ENCODE measurements at places on chromosomes 2 and 18.

GRCh38 chr18:23921716-23922285 is 92.8 kb upstream of the TTC39C start:
- no peak for DNase-seq

DNA sequence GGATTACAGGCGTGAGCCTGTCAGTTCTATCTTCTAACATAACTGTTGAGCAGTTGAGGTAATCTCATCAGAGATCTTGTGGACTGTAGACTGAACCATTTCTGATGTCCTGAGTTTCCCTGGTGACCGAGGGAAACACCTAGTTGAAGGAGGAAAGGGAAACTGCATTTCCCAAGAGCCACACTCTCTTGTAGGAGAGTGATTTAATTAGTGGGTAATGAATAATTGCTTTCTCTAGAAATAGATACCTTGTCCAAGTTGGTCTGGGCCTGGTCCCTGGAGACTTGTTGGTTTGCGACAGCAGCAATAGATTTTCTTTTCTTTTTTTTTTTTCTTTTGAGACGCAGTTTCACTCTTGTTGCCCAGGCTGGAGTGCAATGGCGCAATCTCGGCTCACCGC is 7.4 kb downstream of the TTLL4 start:
- DNase-seq, result no peak

- peak; percentile 79 for DNase-seq
These were observed 20.6 kb downstream of the RPL37A start for GRCh38 chr2:216519154-216519762.

DNA sequence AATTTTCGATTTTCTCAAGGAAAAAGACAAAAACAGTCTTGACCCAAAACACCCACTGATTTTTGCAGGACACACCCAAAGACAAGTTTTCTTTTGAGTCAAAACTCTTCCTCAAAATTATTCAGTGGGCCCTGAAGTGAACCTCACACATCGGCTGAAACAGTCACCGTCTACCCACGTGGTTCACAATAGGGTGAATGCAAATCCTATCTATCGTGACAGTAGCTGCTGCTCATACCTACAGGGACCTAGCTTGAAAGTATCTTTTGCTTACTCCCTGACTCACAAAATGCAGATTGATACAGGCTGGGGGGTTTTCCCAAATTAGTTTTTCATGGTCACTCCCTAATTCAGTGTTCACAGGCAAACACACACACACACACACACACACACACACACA is 10.7 kb upstream of the CD226 start:
- no peak for DNase-seq

DNA sequence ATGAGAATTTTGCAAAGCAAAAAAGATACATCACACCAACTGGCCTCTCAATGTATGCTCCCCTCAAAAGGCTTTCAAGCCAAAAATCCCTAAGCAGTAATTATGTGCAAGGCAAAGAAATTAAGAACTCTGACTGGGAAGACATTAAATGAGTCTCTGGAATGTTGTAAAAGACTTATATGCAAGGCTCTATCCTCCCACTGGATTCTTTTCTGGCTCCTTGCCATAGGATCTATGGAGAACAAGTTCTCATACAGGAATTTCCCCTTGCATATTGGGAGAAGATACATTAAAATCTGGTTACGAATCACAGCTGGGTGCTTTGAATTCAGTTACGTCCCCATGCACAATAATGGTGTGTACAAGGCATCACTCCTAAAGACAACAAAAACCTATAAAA is 73.4 kb upstream of the ATL2 start:
- no peak for DNase-seq

GRCh38 chr2:121501554-121501953 is 29.1 kb upstream of the RNU4ATAC start:
- no peak for DNase-seq

GRCh38 chr18:55934821-55935220 is 346.8 kb upstream of the TCF4 start:
- DNase-seq, result no peak

- no peak for DNase-seq
These were observed 231.5 kb downstream of the PTH2R start for GRCh38 chr2:208638059-208638458.

DNA sequence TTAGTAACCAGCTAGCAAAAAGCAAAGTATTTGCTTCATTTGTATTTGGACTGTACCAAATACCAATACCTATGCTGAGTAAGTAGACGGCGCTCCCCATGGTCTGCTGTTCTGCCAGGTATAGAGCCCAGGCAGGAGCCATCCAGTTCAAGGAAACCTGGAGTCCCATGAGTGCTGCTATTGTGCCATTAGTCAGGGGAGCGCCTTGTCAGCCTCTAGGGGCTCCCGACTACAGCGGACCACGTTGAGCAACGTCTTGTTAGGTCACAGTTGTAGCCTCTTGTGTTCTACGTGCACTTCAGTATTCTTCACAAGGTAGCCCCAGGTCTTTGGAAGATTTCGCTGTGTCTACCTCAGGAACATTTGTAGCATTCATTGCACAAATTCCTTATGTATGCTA is 21.6 kb upstream of the SLC9A2 start:
- DNase-seq, result no peak

GRCh38 chr2:162014751-162015150 is 59.3 kb downstream of the DPP4 start:
- peak; percentile 60 for DNase-seq

DNA sequence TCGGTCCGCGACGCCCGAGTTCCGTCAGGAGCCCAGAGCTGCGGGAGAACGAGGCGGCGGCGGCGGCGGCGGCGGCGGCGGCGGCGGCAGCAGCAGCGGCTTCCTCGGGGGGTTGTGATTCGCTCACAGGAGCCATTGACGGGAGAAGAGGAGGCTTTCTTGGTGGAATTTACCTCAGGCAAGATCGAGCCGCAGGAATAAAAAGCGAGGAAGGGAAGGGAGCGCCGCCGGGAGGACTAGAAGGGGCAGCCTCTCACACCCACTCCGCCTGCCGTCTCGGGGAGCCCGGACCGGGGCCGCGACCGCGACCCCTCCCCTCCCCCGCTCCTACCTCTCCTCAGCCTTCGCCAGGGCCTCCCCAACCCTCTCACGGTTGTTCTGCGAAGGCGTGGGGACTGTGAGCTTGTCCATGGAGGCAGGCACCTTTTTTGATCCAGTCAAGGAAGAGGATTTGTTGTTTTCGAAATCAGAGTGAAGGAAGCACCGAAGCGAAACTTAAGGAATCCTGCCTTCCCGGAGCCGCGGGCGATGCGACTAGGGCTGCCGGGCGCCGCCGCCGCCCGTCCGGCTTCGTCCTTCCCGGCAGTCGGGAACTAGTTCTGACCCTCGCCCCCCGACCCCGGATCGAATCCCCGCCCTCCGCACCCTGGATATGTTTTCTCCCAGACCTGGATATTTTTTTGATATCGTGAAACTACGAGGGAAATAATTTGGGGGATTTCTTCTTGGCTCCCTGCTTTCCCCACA is 506 bp downstream of the BMPR2 start:
- peak; percentile 24 for DNase-seq

DNA sequence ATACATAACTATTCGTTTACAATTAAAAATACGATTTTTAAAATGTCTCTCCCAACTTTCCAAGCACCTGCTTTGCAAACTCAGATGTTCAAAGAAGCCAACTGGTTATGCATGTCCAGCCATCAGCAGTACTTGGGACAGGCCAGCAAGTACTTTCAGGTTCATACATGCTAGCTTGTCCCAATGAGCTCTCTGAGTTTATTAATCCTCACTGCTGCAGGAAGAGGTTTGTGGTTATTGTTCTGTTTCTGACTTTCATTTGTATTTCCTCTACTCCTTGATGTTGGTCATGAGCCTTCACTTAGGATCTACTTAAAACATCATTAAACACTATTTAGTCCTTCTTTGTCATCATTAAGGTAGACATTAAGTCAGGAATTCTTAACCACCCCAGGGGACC is 374.1 kb downstream of the LRATD1 start:
- DNase-seq, result no peak

DNA sequence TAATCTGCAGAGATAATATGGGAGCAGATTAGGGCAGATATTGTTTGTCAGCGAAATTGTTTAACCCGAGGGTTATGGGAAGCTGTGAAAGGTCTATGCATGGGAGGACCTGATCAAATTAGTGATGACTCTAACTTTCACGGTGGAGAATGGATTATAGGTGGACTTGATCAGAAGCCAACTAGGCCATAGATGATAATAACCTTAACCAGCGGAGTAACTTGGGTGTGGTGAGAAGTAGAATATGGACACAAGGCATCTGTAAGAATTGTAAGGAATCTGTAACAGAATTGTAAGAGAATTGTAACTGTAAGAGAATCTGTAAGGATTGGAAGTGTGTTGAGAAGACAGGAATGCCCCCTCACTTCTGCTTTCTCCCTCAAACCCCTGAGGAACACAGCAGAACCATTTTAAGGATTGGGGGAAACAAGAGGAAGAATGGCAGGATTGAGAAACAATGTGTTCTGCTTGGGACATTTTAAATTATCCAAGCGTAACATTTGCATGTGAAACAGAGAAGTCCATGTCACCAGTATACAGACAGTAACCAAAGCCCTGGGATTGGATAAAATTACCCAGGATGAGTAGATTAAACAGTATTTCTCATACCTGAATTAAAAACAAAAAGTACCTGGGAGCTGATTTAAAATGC is 14.9 kb upstream of the SLC39A10 start:
- DNase-seq, result no peak

DNA sequence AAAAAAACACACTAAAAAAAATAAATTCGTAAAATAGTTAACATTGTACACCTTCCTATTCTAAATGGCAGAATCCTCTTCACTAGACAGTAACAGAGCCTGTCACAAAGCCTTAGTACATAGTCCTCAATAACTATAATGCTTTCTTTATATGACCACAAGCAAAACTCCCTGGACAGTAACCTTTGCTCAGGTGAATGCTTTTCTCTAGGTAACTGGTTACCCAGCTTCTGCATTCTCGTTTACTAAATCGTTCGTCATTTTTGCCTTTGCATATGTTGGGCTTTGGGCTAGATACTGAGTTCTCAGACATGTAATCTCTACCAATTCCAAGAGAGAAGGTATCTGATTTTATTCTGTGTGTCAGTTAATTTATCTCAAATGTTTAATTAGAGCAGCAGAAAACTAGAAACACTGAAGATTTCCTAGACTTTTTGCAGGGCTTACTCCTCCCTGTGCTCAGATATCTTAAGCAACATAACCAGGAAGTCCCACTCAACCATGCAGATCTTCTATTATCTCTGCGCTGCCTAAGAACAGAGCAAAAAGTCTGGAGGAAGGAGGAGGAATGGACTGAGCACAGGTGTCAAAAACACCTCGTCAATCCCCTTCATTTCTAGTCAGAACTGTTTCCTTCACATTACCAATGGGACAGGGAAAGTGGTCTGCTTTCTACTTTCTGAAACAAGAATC is 247.7 kb downstream of the SOCS6 start:
- DNase-seq, result no peak

GRCh38 chr2:54876764-54877163 is 153.3 kb downstream of the EML6 start:
- no peak for DNase-seq

- no peak for DNase-seq
These were observed 13.1 kb downstream of the SEH1L start for GRCh38 chr18:12960853-12961397.

- DNase-seq, result peak; percentile 21
These were observed 1.7 kb downstream of the MZT2B start for GRCh38 chr2:130183512-130184373.

DNA sequence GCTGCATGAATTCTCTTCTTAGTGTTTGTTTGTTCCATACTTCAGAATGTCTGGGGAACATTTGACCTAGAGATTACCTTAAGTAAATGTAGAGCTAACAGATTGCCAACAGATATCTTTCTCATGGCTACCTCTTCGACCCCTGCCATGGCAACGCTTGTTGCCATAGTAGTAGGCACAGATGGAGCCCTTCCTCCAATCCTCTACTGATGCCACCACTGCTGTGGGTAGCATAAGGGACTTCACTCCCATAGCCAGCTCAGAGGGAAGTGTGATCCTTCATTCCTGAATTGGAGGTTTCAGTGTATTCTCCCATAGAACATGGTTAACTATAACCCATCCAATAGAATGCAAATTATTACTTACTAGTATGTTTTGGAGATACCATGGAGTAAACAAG is 543.6 kb upstream of the NRP2 start:
- DNase-seq, result no peak

DNA sequence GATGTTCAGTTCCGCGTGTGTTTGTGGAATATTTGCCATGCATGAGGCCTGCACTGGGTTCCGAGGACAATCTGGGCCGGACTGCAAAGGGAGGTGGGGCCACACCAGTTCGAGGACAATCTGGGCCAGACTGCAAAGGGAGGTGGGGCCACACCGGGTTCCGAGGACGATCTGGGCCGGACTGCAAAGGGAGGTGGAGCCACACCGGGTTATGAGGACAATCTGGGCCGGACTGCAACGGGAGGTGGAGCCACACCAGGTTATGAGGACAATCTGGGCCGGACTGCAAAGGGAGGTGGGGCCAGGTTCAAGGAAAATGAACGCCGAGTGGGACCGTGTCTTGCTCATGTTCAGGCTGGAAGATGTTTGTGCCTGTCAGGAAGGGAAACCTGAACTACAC is 97.8 kb upstream of the HDAC4 start:
- DNase-seq, result no peak

DNA sequence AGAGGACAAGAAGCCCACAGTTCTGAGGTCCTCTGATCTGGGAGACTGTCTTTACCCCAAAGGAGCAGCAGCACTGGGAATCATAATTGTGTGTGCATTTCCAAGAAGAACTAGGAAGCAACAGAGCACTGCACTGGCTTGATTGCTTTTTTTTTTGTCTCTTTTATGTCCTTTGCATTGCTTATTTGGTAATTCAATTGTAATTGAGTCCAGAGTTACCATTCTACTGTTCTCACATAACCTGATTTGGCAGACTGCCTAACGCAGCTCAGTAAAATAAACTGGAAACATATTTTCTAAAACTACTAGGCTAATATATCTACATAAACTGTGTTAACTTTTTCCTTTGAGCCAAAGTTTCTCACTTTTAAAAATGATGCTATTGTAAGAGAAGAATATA is 190.3 kb upstream of the SLC8A1 start:
- DNase-seq, result peak; percentile 56

GRCh38 chr18:6775702-6776101 is 46.2 kb downstream of the ARHGAP28 start:
- DNase-seq, result no peak

- DNase-seq, result no peak
These were observed 301.9 kb upstream of the SALL3 start for GRCh38 chr18:78677483-78678317.

GRCh38 chr2:44360749-44361329 is 455 bp downstream of the PREPL start:
- no peak for DNase-seq

GRCh38 chr2:170477630-170478029 is 237.5 kb upstream of the SP5 start:
- no peak for DNase-seq

DNA sequence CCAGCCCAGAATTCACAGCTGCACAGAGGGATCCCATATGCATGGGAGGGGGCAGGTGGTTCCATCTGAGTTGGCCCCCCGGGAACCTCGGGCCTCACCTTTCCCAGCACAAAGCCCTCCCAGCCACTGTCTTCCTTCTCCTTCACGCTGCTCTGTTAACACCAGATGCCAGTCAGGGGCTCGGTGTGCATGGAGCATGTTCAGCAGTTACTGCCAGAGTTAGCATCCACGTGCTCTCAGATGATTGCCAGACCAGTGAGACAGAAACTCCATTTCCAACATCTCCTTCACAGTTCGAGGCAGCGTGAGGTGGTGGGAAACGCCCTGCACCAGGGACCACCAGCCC is 101.0 kb downstream of the PTGR3 start:
- DNase-seq, result no peak

GRCh38 chr2:239594772-239595608 is 194.2 kb upstream of the HDAC4 start:
- no peak for DNase-seq

Measured in fibroblast of gingiva (primary cell).